NCI-H1436 treated with DMSO at 0.1 percent for 48 hours (cell line): ENCODE measurements at places on chromosomes 16 and 17.

DNA sequence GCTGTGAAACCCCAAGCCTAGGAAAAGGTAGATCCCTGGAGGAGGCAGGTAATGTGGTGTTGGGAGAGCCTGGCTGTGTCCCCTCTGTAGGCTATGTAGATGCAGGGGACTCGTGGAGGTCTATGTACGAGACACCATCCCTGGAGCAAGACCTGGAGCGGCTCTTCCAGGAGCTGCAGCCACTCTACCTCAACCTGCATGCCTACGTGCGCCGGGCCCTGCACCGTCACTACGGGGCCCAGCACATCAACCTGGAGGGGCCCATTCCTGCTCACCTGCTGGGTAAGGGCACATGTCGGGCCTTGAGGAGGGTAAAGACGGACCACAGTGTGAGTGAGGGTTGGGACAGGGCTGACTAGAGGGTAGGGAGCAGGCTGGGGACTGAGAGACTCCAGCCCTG is 12.0 kb downstream of the ACE start:
- no peak for DNase-seq

GRCh38 chr16:59988591-59988990 is 1254.5 kb upstream of the GOT2 start:
- no peak for DNase-seq

GRCh38 chr16:24116989-24117388 is 139.1 kb upstream of the CACNG3 start:
- DNase-seq = no peak

DNA sequence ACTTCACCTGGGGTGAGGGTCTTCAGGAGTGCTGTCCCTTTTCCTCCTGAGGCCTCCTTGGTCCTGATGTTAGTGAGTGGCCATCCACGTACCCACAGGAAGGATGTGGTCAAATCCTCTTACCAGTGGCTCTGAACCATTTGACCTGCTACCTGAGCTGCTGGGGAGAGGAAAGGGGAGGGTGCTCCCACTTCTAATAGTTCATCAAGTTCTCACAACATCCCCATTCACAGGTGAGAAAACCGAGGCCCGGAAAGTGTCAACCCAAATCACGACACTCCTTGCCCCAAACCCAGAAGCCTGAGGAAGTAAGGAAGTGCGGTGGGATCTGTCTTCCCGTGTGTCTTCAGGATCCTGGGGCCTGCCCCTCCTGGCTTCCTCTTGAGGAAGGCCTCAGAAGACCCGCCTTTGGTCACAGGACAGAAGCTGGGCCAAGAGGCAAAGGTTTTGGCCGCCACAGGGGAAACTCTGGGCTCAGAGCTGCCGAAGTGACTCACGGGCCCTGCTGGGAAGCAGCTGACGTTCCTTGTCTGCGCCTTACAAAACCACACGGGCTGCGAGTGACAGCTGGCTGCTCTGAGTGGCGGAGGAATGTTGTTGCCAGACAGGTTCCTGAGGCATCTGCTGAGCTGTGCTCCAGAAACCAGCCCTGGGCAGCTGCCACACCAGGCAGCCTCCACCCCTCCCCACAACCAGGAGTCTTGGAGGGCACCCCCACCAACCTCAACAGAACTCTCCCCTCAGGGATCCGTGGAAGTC is 13.9 kb upstream of the KIFC3 start:
- no peak for DNase-seq

GRCh38 chr16:80993307-80993706 is 13.4 kb downstream of the CMC2 start:
- no peak for DNase-seq

DNA sequence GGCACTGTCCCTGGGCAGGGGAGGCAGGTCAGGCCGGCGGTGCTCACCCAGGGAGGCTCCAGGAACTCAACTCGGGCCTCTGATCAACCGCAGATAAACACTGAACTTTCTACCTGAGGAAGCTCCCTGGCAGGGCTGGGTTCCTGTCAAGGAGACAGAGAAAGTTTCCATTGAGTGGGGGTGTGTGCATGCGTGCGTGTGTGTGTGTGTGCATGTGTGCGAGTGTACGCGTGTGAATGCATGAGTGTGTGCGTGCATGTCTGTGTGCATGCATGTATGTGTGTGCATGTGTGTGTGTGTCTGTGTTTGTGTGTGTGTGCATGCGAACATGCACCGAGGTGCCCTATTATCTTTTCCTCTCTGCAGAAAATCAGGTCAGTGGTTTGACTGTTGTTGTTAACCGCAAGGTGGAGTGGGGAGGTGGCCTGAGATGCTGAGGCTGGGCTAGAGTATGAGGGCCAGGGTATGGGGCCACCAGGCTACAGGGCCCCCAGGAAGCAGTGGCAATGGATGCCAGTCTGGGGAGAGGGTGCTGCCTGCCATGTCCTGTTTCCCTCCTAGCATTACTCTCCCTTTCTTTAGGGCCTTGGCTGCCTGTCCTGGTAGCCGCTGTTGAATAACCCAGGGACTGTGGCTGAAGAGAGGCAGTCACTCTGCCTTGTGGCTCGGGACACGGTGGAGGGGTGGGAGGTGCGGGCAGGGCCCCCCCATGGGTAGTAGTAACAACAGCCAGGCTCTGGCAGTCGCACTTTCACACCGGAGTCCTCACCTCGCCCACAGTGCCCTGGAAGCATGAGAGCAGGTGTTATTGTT is 24.0 kb downstream of the CCR7 start:
- DNase-seq = no peak

DNA sequence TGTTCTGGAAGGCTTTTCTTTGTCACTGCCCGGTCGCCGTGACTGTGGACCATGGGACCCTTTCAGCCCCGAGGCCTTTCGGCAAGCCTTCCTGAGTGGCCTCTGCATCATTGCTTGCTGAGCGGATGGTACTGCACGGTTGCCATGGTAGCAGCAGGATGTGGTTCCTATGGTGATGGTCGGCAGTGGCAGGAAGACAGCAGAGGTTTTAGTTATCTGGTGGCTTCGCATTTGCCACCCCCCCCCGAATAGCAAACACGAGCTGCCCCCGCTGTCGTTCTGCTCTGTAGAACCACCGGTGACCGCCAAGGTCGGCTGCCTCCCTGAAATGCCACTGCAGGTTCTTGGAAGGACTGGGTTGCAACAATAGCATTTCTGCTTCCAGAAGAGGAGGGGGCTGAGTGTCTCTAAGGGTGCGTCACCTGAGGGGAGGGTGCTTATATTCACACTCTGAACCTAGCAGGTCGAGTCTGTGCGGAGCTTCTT is 76.6 kb downstream of the CMIP start:
- DNase-seq = no peak

GRCh38 chr17:12094336-12094735 is 73.7 kb downstream of the MAP2K4 start:
- DNase-seq = no peak

GRCh38 chr17:34874478-34874877 is 86.8 kb downstream of the CCT6B start:
- DNase-seq = no peak
